Endothelial cell (in vitro differentiated cells): ENCODE measurements at places on chromosomes 3 and 15. TPM values are rescaled to one million over a fixed set of nuclear protein-coding genes. Genes with fewer than 3 reads are reported as not detected.
A peak's percentile ranks its signal among the peaks of the same experiment; 100 is the strongest.

Gene FHIT
- 20.2 TPM for total RNA-seq

Gene LRRC31
- 0.23 TPM for total RNA-seq

Gene POLG
- total RNA-seq, result 64.5 TPM

Gene CLEC3B
- total RNA-seq, result 0.41 TPM

Gene DYNLT2B
- total RNA-seq, result 19.0 TPM

Gene CXCR6
- not detected for total RNA-seq

DNA sequence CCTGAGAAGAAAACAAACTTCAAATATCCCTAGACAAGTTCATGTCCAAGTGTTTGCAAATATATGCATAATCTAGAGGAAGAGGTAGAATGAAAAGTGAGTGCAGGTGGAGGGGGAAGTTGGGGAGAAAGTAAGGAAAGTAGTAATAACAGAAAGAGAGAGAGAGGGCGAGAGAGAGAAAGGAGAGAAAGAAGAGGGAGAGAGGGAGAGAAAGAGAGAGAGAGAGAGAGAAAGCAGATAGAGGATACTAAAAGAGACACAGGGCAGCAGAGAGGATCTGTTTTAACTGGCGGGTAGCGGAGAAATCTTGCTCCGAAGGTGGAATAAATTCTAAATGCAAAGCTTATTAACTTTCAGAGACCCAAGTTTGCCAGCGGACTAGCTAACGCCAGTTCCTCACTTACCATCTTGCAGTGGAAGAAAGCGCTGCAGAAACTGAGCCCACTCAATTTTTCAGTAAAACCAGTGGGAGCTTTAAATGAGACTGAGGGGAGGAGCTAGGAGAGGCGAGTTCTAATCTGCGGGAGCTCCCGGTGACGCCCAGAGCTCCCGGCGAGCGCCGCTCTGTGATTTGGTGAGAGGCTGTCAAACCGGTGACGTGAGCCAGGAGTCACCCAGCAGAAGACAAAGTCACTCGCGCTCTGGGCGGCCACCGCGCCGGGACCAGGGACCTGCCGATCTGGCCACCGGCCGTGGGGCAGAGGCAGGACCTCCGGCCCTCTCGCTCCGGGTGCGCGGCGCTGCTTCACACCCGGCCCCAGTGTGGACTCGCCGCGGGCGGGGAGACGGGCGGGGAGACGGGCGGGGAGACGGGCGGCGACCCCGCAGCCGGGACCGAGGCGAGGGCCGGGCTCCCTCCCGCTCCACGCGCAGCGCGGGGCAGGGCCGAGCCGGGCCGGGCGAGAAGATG, at the start of gene GMNC:
Gene GMNC, minus strand, starts transcription at position 486 of the 910 bp plus-strand sequence. Its CDS starts 79 bp downstream, at position 407.
- DNase-seq, result peak; percentile 79

DNA sequence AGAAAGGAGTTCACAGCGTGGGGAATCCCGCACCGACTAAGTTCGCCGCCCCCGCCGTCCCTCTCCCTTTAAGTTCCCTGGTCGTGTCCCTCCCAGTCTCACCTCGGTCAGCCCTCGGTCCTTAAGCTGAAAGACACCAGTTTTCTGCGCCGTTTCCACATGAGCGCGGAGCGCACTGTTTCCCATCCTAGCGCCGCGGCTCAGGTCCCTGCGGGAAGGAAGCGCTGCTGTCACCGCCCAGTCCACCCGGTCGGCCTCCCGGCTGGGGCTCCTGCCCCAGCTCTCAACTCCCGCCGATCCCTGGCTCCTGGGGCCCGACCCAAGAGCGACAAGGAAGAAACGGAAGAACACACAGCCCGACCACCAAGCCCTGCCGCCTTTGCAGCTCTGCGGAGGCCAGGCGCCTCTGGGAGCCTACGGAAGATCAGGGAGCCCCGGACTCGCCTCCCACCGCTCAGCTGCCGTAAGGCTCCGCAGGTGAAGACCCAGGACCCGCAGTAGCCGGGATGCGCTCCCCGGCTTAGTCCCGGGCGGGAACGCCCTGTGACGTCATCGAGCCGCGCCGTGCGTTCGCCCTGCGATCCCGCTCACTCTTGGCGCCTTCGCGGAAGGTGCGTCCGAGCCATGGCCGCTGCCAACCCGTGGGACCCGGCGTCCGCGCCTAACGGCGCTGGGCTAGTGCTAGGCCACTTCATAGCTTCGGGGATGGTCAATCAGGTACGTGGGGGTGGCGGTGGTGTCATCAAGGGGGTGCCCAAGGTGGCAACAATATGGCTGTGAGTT, at the start of the genes HAUS2 and LRRC57:
Gene HAUS2, plus strand, starts transcription at position 590 of the 783 bp plus-strand sequence. Its CDS starts 35 bp downstream, at position 625.
Gene LRRC57, minus strand, starts transcription at position 545 of the 783 bp plus-strand sequence. Its CDS starts 359 bp downstream, at position 186.
- DNase-seq, result peak; percentile 89

GRCh38 chr3:123525433-123525832, 59.4 kb downstream of the HACD2 start:
- DNase-seq, result no peak

GRCh38 chr3:127456471-127457093, 134.0 kb downstream of the TPRA1 start:
- DNase-seq, result peak; percentile 18

DNA sequence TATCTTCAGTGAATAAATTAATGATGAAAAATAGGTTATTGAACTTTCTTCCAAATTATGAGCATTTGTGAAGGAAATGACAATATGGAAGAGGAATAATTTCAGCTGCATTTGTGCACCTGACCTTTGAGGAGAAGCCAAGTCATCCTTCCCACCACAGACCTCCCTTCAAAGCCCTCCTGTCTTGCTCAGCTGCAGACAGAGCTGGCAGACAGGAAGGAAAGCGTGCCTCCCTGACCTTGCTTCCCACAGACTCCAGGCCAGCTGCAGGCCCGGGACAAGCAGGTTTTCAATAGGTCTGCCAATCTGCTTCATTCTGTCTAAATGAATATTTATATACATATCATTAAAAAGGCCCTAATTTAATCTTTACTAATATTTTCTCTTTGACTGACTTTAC, 152.9 kb upstream of the RBMS3 start:
- peak; percentile 20 for DNase-seq

GRCh38 chr3:56677286-56677685, 5.8 kb downstream of the TASOR start:
- DNase-seq, result no peak

DNA sequence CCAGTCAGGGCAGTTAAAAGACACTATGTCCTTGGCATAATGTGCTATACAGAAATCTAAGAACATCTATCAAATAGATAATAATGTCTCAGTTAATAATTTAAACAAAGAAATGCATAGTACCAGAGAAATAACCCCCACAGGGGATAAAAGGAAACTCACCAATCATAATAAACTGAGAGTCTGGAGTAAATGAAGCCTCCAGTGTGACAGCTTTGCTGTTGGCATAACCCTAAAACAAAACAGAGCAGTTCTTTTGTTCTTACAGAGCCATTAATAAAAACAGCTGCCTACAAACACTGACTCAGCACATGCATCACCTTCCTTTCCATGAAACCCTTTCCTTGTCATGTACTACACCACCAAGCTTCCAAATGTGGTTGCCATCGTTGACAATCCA, 13.5 kb downstream of the PPM1M start:
- DNase-seq, result no peak

DNA sequence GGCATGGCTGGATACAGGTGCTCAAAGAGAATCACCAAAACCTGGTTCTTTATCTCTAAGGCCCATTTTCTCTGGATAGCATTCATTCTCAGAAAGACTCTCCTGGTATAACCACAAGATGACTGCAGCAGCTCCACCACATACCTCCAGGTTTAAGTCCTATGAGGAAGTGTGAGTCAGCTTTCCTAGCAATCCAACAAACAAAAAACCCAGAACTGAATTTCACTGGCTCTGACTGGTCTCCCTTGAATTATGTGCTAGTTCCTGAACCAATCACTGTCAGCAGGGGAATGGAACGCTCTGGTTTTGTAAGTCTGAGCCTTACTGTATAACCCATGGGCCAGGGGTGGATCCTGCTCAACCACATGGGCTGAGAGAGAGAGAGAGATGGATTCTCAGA, 27.2 kb downstream of the MRPL46 start:
- no peak for DNase-seq
